HFFc6 (cell line): ENCODE measurements at places on chromosomes 3 and 15. TPM values are rescaled to one million over a fixed set of nuclear protein-coding genes. Genes with fewer than 3 reads are reported as not detected.

ISLR gene
- total RNA-seq, result 1.9 and 4.2 TPM in 2 replicates

FOXL2 gene
- total RNA-seq, result 0.47 to 7.7 TPM (median 1.2 TPM) in 3 replicates

LRRC34 gene
- total RNA-seq, result 0.63 to 0.87 TPM (median 0.85 TPM) in 3 replicates

DNA sequence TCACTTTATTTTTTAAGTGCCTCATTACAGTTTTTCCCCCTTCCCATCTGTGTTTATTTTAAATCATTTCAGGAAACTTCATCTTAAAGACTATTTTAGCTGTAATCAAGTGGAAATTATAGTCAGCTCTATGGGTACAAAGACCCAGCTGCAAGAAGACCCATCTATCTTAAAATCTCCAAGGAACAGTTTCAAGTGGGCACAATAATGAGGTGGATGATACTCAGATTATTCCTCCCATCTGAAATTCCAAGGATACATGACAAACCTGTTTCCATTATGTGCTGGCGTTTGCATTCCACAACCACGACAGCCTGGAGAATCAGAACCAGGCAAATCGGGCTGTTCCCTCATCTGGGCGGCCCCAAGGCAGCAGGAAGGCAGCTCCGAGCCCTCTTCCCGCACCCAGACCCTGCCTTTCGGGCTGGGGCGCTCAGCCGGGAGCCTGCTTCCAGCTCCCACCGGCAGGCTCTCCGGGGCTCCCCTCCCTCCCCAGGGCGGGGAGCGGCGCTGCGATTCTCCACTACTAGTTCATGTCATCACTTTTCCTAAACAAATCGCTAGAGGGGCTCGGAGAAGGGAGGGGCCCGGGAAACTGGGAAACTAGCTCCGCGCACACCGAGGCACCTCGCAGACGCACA, at the start of gene MGLL:
Gene MGLL (minus strand): TSS at position 475 of the 641 bp plus-strand sequence. CDS start 197 bp downstream, at position 278.
- peak; percentile 35 for DNase-seq

DNA sequence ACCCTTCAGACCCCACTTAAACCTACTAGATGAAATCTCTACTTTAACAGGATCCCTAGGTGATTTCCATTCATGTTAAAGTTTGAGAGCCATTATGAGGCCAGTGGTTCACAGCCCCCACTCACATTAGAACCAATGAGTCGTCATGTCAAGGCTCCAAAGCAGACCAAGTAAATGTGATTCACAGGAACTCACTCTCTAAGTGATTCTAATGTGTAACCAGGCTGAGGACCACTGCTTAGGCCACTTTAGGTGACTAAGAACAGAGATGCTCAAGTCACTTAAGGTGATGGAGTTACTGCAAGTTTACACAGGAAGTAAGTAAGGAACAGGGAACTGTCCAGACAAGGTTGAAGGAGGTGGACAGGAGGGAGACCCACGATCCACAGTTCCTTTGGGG, 7.7 kb downstream of the GALNT15 start:
- peak; percentile 43 for DNase-seq

DNA sequence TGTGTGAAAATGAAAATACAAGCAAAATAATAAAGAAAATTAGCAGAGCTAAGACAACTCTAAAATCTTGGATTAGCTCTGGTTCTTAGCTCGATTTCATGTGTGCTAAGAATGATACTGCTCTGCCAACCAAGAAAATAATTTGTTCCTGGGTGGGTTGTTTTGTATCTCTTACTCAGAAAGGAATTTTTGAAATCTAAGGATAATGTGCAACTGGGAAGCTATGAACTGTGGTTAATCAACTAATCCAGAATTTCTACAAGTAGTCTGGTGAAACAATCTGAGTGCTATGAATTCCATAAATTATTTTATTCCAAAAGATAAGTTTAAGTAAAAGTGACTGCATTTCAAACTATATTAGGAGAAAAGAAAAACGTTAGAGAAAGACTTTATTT, 92.0 kb downstream of the TFDP2 start:
- no peak for DNase-seq

DNA sequence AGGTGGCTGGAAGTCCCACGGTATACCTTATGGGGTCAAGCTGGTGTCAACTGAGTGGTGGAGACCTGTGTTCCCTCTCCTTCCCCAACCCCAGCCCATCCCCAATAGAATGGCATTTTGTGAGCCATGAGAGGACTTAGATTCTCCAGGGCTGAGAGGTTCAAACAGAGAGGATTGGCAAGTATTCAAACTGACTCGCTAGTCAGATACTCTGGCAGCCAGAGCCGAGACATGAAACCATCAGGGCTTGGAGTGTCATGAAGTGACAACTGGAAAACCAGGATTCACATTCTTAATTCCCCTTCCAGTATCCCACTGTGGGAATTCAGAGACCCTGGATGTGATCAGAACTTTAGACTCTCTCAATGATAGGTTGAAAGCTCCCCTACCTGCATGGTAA, 159.4 kb upstream of the SNTN start:
- no peak for DNase-seq

DNA sequence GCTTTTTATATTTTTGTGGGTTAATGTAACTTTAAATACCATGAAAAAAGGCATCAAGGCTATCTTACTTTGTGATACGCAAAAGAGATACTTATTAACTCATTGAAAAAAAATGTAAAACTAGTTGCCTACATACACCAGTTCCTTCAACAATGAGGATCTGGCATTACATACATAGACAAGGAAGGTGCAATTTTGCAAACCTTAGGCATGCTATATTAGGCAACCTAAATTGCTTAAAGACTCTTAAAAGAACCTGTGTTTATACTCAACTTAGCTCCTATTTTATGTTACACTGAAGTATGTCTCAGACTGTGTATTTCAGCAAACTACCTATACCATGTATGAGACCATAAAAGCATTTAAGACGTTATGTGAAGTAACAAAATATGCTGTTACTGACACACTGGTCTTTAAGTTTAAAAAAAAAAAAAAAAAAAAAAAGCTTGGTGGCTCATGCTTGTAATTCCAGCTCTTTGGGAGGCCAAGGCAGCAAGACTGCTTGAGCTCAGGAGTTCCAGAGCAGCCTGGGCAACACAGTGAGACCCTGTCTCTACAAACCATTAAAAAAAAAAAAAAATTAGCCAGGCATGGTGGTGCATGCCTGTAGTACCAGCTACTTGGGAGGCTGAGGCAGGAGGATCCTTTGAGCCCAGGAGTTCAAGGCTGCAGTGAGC, 9.1 kb downstream of the TASOR start:
- no peak for DNase-seq

- no peak for DNase-seq
Observed at GRCh38 chr15:81332326-81332725, 8.4 kb upstream of the STARD5 start.

DNA sequence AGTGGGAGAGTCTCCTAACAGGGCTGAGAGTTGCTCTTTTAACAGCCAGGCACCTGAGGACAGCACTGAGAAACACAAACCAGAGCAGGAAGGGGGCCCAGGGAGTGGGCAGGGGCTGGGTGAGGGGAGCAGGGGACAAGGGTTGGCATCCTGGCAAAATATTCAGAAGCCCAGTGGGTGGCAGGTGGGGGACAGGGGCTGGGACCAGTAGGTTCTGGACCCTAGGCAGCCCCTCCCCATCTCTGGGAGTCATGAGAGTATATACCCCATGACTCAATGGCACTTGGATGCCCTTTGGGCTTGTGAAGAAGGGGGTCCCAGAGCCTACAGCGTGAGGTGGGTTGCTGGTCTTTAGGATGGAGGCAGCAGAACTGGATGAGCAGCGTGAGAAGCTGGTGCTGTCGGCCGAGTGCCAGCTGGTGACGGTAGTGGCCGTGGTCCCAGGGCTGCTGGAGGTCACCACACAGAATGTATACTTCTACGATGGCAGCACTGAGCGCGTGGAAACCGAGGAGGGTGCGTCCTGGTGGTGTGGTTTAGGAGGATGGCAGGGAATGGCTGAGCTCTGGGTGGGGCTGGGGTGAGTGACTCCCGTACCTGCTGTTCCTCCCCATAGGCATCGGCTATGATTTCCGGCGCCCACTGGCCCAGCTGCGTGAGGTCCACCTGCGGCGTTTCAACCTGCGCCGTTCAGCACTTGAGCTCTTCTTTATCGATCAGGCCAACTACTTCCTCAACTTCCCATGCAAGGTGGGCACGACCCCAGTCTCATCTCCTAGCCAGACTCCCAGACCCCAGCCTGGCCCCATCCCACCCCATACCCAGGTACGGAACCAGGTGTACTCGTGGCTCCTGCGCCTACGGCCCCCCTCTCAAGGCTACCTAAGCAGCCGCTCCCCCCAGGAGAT, 24.2 kb downstream of the NBEAL2 start:
- DNase-seq, result no peak

- no peak for DNase-seq
Observed at GRCh38 chr3:34957677-34958076, 681.6 kb upstream of the ARPP21 start.
